ENCODE measurements at places on chromosomes 5 and 9.

DNA sequence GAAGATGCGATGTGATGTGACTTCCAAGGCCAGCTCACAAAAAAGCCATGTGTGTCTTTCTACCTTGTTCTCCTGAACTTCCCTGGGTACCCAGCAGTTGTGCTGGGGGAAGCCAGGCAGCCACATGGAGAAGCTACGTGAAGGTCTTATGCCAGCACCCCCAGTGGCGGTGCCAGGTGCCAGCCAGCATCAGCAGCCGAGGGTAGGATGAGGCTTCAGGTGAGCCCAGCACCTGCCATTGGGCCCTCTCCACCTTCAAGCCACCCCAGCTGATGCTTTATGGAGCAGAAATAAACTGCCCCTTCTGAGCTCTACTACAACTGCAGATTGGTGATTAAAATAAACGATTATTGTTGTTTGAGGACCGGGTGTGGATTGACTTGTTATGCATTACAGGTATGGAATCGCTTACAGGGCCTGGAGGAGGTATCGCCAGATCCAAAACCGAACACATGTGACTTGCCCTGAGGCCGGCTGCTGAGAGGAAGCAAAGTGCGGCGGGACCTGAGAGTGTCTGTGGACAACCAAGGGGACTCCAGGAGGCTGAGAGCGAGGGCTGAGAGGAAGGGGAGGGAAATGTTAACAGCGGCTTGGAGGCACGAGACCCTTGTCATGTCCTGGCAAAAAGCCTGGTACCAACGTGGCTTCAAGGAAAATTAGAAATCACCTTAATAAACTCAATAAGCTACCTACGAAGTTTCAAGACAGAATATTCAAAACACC lies 36.0 kb upstream of the OLFM1 start:
- DNase-seq = no peak

GRCh38 chr9:69346596-69347390 lies 21.8 kb downstream of the ENTREP1 start:
- no peak for DNase-seq

DNA sequence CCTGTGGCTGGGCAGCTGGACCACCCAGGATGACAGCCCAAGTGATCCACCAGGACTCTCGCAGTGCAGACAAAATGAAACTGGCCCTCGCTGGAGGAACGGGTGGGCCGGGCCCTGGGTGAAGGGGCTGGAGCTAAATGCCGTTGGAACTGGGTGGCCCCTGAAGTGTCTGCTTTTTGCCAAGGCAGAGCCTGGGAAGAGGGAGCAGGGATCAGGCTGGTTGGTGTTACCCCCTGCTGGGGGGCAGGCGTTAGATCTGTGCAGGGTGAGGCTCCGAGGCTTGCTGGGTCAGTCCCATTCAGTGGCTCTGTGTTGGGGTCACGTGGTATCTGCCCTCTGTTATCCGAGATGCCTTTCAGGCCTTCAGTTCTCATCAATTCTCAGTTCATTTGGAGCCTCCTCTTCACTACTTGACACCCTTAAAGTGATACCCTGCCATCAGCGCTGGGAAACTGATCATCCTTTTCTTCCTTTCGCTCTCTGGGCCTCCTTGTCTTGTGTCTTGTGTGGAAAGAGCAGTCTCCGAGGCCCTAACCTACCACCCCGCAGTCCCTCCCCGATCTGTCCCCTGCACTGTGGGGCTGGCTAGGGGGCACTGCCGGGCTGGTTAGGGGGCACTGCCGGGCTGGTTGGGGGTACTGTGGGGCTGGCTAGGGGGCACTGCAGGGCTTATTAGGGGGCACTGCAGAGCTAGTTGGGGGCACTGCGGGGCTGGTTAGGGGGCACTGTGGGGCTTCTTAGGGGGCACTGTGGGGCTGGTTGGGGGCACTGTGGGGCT lies 37.3 kb downstream of the COL5A1 start:
- no peak for DNase-seq

GRCh38 chr9:112076814-112077213 lies 98.3 kb downstream of the SUSD1 start:
- no peak for DNase-seq

GRCh38 chr9:131482343-131483006 lies 20.2 kb upstream of the POMT1 start:
- DNase-seq = no peak

DNA sequence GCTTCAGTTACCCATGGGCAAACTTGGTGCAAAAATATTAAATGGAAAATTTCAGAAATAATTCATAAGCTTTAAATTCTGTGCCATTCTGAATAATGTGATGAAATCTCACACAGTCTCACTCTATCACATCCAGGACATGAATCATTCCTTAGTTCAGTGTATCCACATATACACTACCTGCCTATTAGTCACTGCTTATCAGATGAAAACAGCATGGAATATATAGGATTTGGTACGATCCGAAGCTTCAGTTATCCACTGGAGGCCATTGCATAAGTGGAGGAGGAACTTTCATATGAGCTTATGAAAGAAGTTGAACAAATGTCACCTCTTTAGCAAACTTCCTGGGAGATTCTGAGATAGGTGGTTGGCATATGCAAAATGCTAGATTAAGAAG lies 64.2 kb downstream of the GAPVD1 start:
- no peak for DNase-seq

DNA sequence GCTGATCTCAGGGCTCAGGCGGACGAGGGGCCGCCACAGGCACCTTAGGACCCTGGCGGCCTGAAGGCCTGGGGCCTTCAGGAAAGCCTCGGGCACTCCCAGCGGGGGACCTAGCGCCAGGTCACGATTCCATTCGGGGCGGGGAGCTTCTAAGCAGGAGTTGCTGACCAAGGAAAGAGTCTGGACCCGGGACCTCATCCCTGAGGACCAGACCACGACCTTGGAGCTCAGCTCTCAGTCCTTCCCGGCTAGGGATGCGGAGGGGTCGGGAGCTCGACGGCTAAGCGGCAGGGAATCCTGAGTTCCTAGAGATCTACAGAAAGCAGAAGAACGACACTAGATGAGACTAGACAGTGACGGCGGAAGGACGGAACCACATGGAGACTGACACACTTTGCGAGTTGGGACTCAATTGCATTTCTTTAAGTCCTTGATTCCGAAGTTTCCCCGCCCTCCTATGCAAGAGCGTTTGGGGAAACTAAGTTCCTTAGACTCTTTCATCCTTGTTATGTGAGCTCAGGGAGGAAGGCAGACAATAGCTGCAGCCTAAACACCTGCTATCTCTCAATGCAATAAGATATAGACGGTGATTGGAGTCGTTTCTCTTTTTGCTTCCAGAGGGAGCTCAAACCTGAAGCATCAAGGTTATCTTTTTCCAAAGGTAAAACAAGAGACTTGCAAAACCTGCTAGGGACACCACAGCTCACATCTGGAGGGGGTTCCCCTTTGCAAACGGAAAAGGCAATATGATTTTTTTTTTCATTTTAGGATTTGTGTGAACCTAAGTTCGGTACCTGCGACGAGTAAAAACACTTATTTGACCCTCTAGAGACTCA lies 9.7 kb downstream of the NR2F1-AS1 start:
- no peak for DNase-seq

GRCh38 chr9:3023449-3023848 lies 179.6 kb upstream of the PUM3 start:
- no peak for DNase-seq

DNA sequence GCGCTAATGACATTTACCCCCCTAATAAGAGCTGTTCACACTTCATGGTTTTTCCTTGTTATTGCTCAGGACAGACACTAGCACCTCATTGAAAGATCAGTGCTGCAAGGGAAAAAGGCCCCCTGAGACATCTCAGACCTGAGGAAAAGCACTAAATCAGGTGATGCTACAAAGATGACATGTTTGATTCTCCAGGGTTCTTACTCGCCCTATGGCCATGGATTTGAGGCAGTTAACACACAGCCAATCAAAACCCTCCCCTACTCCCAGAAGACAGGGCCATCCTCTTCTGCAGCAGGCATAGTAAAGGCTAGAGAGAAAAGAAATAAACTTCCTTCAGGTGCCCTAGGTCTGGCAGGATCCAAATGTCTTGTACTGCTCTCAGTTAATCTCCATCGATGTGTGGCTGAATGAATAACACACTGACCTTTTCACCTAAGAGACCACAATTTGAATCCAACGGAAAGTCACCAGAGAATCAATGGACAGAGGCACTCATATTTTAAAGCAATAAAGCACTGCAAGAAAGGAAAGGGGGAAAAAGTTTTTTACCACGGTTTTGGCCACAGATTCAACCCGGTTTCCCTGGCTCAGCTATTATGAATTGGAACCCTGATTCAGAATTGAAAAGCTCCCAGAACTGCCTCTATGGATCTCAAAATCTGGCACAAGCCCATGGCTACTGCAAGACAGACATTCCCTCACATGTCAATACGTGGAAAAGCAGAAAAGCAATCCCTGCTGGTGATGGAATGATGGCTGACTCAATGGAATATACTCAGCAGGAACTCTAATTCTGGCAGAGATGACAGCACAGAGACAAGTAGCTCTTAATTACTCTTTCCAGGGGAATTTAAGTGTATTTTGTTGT lies 329.5 kb downstream of the BNC2 start:
- DNase-seq = no peak

DNA sequence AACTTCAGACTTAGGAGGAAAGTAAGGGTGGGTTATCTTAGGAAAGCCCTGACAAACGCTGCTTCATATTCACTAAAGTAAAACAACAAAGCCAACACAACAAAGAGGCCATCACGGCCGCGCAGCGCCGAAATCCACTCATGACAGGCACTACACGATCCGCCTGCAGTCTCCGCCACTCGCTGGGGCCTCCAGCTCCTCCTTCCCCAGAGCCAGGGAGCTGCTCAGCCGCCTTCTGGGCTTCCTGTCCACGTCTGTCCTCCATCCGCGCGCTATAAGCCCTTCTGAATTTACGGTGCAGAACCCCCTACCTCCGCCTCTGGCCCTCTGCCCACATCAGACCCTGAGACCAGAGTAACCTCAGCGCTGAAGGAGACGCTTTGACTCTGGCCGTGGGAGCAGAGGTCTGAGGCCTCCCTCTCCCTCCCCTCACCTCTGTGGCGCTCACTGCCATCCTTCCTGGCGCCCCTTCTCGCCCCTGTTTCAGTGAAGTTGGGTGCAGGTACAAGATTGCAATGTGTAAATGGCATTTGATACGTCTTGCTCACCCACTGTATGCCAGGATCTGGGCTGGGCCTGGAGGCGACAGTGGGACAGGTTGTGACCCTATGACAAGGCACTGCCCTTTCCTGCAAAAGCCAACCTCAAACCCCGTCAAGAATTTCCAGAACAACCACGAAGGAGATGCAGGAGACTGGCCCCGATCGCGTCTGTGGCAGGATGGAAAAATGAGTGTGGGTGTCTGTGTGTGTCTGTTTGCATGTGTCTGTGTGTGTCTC lies 74.9 kb upstream of the PHYKPL start:
- no peak for DNase-seq

- no peak for DNase-seq
Measured at GRCh38 chr9:73714294-73714693, 562.6 kb downstream of the ANXA1 start.
